Stimulated activated CD8-positive, alpha-beta memory T cell treated with anti-CD3 and anti-CD28 coated beads, Interleukin-7, amount 100 ng/mL, for 24 hours (primary cell): ENCODE measurements at places on chromosomes 1 and 21.

- DNase-seq = no peak
Observed at GRCh38 chr1:67336783-67337182, 29.1 kb downstream of the IL12RB2 start.

DNA sequence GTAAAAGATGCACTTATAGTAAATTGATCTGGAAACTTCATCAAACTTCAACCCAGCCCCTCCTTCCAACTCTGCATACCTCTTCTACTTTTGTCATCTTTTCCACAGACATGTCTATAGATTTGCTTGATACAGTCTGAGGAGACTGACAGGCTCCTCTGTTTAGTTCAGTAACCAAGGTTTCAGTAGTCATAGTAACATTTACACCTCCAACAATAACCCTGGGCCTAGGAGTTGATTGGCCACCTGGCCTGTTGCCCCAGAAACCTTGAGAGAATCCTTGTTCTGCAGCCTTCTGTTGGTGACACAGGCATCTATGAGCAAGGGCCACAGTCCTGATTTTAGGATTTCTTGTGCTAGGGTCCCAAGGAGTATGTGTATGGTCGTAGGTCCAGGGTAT lies at the start of gene CFAP141:
TSS of gene CFAP141 (minus strand) at position 138 of the 400 bp plus-strand sequence. CDS start at position 112, 26 bp downstream.
- DNase-seq = no peak

DNA sequence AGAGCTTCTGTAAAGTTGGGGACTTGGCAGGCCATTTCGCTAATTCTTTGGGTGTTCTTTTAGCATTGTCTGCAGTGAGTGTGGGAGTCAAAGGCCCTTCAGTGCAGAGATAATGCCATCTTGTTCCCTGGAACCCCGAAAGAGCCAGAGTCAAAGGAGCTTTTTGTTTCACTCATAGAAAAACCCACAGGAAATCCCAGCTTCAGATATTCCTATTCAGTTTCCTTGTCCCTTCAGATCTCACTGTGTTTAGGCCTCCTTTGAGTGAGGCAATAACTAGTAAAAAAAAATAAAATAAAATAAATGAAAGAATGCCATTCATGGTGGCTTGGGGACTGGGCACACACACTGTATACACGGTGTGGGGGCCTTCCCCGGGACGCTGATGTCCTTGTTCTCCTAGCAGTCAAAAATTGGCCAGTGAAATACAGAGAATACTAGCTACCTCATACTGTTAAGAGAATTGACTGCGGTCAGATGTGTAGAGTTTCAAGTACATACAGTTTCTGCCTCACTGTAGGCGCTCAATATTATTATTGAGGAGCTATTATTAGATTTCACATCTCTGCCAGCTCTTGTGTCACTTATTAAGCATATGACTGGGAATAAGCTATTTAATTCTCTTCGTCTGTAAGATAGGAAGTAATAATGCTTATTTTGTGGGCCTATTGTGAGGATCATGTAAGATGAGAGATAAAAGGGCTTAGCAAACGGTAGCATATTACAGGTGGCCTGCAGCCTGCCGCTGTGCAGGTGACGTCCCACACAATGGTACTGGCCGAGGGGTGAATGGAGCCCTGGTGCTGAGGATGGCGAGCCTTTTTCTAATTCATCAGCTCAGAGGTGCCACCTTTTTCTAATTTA lies 16.7 kb downstream of the DISC1 start:
- no peak for DNase-seq

DNA sequence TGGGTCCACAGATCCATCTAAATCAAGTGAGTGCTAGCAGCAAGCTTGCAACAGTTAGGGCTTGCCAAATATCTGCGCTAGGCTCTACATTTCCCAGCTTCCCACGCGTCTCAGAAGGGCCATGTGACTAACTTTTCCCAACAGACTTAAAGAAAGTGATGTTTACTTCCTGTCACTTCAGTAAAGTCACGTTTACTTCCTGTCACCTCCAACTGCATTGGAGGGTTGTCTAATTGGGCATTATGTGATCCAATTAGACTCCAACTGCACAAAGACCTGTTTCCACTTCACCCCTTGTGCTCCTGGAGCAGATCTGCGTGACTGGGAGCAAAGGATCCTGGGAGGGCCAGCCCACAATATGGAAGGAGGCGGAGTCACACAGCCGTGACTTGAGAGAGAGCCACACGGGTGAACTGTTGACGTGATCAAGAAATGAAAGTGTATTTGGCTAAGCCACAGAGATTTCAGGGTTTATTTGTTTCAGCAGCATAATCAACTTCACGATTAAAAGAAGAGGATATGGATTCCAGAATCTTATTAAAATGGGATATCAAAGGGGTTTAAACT lies 77.7 kb downstream of the CYYR1 start:
- DNase-seq = no peak

- DNase-seq = no peak
Observed at GRCh38 chr1:230385158-230385450, 41.0 kb downstream of the PGBD5 start.

- DNase-seq = no peak
Observed at GRCh38 chr1:71561729-71562128, 480.9 kb upstream of the ZRANB2 start.

GRCh38 chr21:46119637-46120271 lies 21.8 kb downstream of the COL6A2 start:
- DNase-seq = no peak

DNA sequence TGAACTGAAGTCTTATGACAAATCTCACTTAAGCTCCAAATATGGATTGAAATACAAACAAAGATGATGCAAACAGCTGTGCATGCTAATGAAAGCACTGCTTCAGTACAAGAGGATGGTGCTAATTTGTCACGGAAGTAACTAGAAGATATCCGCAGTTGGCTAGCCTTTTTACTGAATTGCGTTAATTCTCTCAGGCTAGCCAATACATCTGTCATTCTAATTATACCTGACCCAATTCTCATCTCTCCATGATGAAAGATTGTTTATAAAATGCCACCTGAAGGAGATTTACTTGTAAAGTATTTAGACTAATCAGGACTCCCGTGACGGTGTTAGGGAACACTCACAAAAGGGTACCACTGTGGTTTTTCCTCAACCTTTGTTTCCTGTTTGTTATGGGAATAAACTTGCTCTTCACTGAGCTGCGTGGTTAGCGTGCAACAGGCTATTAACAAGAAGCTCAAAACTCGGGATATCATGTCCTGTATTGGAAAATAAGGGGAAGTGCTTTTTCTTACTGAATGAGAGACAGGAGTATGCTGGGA lies 162.5 kb downstream of the APP start:
- DNase-seq = no peak

GRCh38 chr1:246599315-246599714 lies 33.1 kb downstream of the CNST start:
- DNase-seq = no peak

- DNase-seq = no peak
Observed at GRCh38 chr1:7334475-7335035, 436.5 kb upstream of the VAMP3 start.

GRCh38 chr21:33940164-33940880 lies 24.7 kb upstream of the ATP5PO start:
- DNase-seq = no peak

- no peak for DNase-seq
Observed at GRCh38 chr1:92065042-92065441, 10.2 kb downstream of the SETSIP start.

DNA sequence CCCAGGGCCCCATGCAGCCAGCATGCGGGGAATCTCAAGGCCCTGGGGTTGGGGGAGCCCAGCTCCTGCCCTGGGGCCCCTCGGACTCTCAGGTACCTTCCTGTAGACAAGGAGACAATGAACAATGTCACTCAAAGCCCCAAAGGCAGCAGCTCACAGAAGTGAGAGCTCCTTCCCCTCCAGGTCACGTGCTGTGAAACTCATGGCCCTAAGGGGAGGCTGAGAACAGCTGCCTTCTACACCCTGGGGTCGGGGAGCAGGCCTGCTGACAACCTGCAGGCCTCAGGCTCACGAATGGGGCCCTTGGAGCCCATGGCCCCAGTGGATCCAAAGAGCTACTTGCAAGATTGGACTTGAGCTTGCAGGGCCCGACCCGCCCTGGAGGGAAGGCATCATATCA lies 3.2 kb downstream of the MEGF6 start:
- no peak for DNase-seq

- DNase-seq = no peak
Observed at GRCh38 chr1:155882235-155882634, 22.9 kb downstream of the SYT11 start.

DNA sequence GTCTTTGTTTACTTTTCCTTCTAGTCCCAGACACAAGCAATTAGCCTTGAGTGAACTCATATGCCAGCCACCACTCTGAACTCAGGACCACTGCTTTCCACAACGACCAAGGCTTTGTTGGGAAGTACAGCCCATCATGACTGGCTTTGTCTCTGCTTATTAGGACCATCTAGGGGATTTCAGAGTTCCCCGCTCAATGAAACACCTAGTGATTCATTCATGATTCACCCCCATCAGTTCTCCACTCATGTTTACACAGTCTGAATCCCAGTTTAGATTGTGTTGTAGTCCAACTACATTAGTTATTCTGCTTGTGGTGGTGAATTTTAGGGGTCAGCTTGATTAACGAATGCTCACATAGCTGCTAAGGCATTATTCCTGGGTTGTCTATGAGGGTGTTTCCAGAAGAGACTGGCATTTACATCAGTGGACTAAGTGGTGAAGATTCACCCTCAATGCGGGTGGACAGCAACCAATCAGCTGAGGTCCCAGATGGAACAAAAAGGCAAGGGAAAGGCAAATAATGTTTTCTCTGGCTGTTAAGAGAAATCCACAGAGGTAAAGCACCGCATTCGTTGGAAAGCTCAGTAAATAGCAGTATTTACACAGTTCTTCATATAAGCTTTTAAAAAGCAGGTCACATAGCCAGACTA lies 122.7 kb downstream of the RGS21 start:
- DNase-seq = no peak

DNA sequence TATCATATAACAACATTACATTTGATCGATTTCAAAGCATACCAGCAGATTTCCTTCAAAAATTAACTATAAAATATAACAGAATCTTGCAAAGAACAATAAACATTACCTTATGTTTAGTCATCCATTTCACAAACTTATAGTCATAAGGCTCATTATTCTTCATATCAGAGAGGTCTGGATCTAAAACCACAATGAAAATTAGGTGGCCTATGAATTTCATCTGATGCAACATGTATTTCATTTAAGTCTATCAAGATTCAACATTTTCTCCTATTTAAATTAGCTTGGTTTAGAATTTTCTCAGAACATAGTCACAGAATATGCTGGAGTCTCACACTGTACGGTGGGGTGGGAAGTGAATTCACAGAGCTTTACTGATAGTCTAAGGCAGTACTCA lies 49.2 kb downstream of the KYAT3 start:
- DNase-seq = no peak

DNA sequence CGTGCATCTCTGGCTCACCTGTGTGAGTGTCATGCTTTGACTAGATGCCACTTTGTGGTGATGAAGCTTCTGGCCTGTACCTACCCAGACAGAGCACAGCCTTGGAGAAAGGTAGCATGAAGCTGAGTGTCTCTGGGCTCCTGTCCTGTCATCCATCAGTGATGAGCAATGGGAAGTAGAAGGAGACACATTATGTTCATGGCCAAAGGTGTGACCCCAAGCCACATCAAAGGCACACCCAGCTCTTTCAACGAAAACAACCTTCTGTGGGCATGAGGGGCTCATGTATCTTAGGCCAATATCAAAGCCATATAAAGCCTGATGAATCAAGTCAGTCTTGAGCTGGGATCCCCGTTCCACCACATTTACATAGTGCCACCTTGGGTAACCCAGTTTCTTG lies 1.0 kb upstream of the CLIC6 start:
- DNase-seq = no peak

DNA sequence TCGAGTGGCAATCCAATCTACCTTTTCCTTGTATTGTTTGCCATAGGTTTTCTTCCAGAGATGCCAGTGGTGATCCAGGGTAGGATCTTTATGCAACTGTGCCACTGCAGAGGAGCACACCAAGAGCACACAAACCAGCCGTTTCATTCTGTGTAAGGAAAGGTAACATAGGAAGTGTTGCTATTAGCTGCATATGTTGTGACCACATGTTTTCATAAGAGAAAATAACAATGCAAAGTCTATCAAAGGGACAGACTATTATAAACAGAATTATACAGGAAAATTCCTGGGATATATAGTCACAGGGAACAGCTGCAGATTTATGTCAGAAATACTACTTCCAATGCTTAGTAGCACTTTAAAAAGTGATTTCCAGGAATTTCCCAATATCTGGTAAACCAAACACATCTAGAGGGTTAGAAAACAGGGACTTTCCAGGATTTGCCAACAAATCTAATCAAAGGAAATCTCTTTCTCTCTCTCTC lies 919 bp downstream of the CTSS start:
- no peak for DNase-seq

DNA sequence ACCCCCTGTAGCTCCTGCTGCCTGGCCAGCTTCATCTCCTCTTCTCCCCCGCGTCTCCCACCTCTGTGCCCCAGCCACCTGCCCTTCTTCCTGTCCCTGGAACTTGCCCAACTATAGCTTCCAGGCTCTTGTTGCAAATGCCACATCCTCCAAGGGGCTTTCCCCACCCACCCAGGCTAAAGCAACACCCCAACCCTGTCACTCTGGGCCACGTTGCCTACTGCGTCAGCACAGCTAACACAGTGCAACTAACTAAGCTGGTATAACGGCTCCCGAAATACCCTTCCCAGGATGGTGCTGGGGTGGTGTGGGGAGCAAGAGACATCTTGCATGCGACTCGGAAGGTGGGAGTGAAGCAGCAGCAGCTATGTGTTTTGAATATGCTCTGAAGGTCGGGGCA lies 19.7 kb downstream of the CAMK2N1 start:
- no peak for DNase-seq
